ENCODE measurements at places on chromosomes 4 and X. TPM values are rescaled to one million over a fixed set of nuclear protein-coding genes. Genes with fewer than 3 reads are reported as not detected.
A peak's percentile ranks its signal among the peaks of the same experiment; 100 is the strongest.

GRCh38 chr4:89298155-89298554 lies 9.4 kb downstream of the GPRIN3 start:
- peak; percentile 66 for DNase-seq
- H3K36me3 ChIP-seq: no peaks in the 10 kb centered on the region
- H3K4me3 ChIP-seq: no peak overlapping the region

The CTAG2 gene
- total RNA-seq: not detected

The MAGEA8 gene
- not detected for total RNA-seq

- no peaks in the 10 kb centered on the region for H3K27me3 ChIP-seq
- no peaks in the 10 kb centered on the region for H3K36me3 ChIP-seq
- DNase-seq: no peak
- H3K27ac ChIP-seq: no peak overlapping the region
- H3K4me3 ChIP-seq: no peak overlapping the region
- H3K4me1 ChIP-seq: no peaks in the 10 kb centered on the region
These were observed 263.5 kb downstream of the PABPC4L start for GRCh38 chr4:133938061-133938460.

The CT47B1 gene
- total RNA-seq: not detected

- no peaks in the 10 kb centered on the region for H3K36me3 ChIP-seq
- DNase-seq: no peak
- no peaks in the 10 kb centered on the region for H3K27me3 ChIP-seq
- no peak overlapping the region for H3K27ac ChIP-seq
- no peaks in the 10 kb centered on the region for H3K4me1 ChIP-seq
These were observed 925.1 kb downstream of the PCDH7 start for GRCh38 chr4:31645236-31645635.

GRCh38 chr4:123892368-123892976 lies 495.9 kb downstream of the SPRY1 start:
- no peak overlapping the region for H3K4me3 ChIP-seq
- H3K4me1 ChIP-seq: no peaks in the 10 kb centered on the region
- H3K27me3 ChIP-seq: no peaks in the 10 kb centered on the region
- peak overlapping the region; percentile 4 for H3K27ac ChIP-seq
- no peaks in the 10 kb centered on the region for H3K36me3 ChIP-seq

The INTS12 gene
- 21.7 TPM for total RNA-seq

- no peaks in the 10 kb centered on the region for H3K27me3 ChIP-seq
- no peaks in the 10 kb centered on the region for H3K36me3 ChIP-seq
- no peak for DNase-seq
- no peaks in the 10 kb centered on the region for H3K4me1 ChIP-seq
- H3K4me3 ChIP-seq: no peak overlapping the region
These were observed 82.6 kb upstream of the ANK2 start for GRCh38 chr4:112966701-112967488.

- H3K36me3 ChIP-seq: no peaks in the 10 kb centered on the region
- H3K27ac ChIP-seq: peak overlapping the region; percentile 38
- DNase-seq: no peak
- H3K4me3 ChIP-seq: no peak overlapping the region
These were observed 29.8 kb downstream of the SGMS2 start for GRCh38 chr4:107854356-107855022.

GRCh38 chr4:107654694-107655093 lies 65.3 kb downstream of the PAPSS1 start:
- H3K36me3 ChIP-seq: no peaks in the 10 kb centered on the region
- no peaks in the 10 kb centered on the region for H3K27me3 ChIP-seq
- no peaks in the 10 kb centered on the region for H3K4me1 ChIP-seq
- no peak for DNase-seq

- no peak overlapping the region for H3K4me3 ChIP-seq
- H3K27ac ChIP-seq: no peak overlapping the region
- H3K36me3 ChIP-seq: no peaks in the 10 kb centered on the region
- no peak for DNase-seq
- no peaks in the 10 kb centered on the region for H3K4me1 ChIP-seq
These were observed 964.7 kb downstream of the RAB28 start for GRCh38 chr4:12519426-12519825.

DNA sequence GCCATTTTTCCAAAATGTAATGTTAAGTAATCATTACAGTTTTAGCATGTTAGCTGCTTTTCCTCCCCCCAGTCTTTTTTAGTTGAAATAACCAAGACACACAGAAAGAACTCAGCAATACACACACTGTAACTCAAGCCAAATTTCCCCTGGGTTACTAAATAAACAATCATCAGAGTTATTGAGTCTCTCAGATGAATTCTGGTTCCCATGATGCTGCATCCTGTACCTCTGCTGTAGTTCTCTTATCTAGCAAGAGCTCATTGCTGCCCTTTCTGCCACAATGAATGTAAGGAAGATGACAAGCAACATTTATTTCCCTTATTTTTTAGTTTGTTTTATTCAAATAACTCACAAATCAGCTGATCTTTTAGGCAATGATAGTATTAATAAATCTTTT lies 185.1 kb downstream of the ARHGAP6 start:
- H3K4me3 ChIP-seq: no peak overlapping the region
- H3K4me1 ChIP-seq: no peaks in the 10 kb centered on the region
- no peaks in the 10 kb centered on the region for H3K27me3 ChIP-seq
- H3K36me3 ChIP-seq: no peaks in the 10 kb centered on the region
- H3K27ac ChIP-seq: no peak overlapping the region
- DNase-seq: no peak

GRCh38 chrX:30572004-30572403 lies 5.6 kb downstream of the TASL start:
- H3K4me1 ChIP-seq: no peaks in the 10 kb centered on the region
- no peak overlapping the region for H3K27ac ChIP-seq
- no peaks in the 10 kb centered on the region for H3K36me3 ChIP-seq
- H3K4me3 ChIP-seq: no peak overlapping the region
- no peaks in the 10 kb centered on the region for H3K27me3 ChIP-seq
- no peak for DNase-seq

Measured in transverse colon (tissue), 4 donors.